ENCODE measurements at places on chromosomes 7 and 10. TPM values are rescaled to one million over a fixed set of nuclear protein-coding genes. Genes with fewer than 3 reads are reported as not detected.

GRCh38 chr10:62384447-62385081 is 10.4 kb downstream of the ZNF365 start:
- DNase-seq = no peak

DNA sequence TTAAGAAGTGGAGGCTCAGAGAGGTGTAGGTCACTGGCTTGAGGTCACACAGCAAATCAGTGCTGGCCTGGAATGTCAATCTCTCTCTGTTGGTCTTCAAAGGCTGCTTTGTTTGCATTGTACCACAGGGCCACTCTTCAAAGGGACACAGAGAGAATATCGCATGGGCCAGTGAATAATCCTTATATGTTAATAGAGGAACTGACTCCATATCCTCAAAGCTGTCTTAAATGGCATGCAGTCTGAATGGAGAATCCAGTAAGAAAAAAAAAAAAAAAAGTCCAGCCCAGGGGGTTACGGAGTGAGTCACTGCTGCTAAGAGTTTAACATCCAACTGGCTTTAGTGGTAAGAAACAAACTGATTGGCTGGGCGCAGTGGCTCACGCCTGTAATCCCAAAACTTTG is 54.1 kb downstream of the NRAP start:
- DNase-seq = no peak

- DNase-seq = no peak
These were observed 17.4 kb upstream of the TMEM236 start for GRCh38 chr10:17734432-17735080.

DNA sequence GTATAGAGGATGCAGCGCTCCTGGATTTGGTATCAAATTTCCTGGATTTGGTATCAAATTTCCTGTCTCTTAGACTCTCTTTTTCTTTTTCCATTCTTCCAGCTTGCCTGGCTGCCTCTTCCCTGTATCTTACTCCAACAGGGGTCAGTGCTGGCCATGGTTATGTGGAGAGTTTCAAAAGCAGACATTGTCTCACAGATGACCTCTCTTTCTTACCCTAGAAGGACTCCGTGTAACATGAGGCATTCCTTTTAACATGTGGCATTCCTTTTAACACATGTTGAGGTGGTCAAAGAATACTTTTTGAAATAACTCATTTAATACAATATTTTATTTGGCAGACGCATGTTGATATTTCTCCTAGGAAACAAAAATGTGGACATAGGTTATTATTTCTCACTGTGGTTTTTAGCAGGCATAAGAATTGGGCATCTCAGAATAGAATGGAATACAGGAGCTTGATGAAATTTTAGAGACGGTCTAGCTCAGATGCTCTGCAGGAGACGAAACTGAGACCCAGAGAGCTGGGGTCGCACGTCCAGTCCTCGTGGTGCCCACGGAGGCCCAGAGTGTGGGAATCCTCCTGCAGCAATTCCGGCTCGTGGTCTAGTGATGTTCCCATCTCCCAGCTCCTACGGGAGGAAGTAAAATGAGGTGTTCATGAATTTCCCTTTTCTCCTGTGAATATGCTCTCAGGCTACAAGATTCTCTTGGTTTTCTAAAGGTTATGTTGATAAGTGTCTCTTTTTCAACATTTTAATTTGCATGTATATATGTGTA is 59.6 kb upstream of the PITRM1 start:
- DNase-seq = no peak

- no peak for DNase-seq
These were observed 1.1 kb downstream of the TMEM178B start for GRCh38 chr7:141074997-141075396.

- no peak for DNase-seq
These were observed 28.9 kb upstream of the GPR146 start for GRCh38 chr7:1015196-1016121.

DNA sequence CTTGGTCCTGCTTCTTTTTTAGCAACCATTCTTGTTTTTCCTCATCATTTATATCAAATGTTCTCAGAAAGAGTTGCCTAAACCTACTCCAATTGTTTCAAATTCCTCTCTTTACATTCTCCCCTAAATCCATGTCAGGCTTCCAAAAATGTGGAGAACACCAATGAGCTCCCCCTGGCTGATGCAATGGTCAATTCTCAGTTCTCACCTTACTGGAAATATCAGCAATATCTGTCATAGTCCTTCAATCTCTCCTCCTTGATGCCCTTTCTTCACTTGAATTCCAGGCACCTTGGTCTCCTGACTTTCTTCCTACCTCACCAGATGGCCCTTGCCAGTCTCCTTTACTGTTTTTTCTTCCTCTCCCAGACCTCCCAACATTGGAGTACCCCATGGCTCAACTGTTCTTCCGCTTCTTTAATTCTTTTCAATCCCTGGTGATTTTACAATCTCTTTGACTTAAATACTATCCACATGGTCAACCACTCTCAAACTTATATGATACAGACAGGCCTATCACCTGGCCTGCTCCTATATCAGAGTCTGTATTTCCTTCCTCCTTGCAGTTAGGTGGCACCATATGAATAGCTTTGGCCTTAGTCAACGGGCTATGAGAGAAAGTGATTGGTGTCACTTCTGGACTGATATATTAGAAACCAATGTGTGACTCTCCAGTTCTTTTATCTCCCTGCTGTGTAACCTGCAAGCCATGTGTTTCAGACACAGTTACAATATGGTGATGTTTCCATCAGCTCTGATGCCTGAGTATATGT is 47.4 kb upstream of the CAV2 start:
- no peak for DNase-seq

GRCh38 chr10:109924967-109925620 is 1.8 kb upstream of the XPNPEP1 start:
- DNase-seq = no peak

DNA sequence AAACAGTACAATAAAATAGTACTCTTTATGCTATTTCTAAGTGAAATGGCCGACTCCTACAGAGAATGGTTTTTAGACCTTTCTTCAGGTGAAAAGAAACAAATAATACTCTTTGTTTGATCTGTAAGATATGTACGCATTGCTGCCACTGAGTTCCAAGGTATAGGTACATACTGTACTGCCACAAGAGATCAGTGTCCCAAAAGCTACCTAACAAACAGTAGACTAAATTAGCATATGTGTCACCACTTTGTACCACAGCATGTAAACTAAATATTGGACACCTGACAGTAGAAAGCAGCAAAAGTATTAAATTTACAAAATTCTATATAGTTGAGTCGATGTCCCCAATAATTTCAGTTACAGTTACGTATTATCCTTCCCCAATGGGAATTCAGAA is 14.4 kb downstream of the MTPN start:
- DNase-seq = no peak

DNA sequence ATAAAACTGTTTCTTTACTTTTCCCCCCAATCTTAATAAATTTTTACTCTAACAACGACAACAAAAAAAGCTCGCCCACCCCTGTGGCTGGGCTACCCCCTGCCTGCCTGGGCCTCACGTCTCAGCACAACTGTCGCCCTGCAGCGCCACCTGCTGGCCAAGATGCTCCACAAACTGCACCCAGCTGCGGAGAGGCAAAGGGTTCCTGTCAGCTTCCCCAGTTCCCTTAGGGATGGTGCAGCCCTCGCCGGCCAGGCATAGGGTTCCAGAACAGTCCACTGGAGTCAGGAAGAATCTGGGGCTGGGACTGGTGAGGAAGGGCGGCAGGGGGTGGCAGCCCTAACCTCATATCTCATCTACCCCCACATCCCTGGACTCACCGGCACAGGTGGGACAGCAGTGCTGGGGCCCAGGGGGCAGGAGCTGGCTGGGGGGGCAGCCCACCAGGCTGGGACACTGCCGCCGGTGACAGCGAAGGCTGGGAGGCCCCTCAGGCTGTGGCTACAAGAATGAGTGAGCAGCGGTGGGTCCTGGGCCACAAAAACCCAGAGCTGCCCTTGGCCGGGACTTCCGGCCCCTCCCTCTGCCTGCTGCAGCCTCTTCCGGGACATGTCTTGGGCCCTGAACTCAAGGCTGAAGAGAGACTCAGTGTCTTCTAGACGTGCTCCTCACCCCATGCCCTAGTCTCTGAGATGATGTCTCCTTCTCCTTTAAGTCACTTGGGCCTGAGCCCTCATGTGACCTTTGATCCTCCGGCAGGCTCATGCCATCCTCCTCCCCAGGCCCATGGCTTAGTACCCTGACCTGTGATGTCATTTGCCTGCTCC is 21.2 kb downstream of the ATP6V1F start:
- no peak for DNase-seq

- DNase-seq = no peak
These were observed 51.2 kb upstream of the STK17A start for GRCh38 chr7:43531700-43532099.

DNA sequence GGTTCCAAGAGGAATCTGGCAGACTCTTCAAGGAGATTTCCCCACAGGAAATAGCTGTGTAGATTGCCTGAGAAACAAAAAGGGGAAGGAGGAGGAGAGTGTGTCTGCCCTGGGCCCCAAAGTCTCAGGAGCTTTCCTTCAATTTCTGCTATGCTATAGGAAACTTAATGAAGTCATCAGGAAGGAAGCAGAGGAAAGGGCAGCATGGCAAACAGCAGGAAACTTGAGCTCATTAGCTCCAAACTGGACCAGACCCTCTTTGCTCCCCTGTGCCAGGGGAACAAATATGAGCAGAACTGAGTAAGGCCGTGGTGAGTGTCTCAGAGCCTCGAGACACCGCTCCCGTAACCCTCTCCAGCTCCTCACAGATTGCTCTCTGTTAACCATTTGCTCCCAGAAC is 4.8 kb upstream of the KCNIP2 start:
- peak; percentile 30 for DNase-seq

GRCh38 chr7:45524445-45524844 is 49.7 kb upstream of the ADCY1 start:
- no peak for DNase-seq

DNA sequence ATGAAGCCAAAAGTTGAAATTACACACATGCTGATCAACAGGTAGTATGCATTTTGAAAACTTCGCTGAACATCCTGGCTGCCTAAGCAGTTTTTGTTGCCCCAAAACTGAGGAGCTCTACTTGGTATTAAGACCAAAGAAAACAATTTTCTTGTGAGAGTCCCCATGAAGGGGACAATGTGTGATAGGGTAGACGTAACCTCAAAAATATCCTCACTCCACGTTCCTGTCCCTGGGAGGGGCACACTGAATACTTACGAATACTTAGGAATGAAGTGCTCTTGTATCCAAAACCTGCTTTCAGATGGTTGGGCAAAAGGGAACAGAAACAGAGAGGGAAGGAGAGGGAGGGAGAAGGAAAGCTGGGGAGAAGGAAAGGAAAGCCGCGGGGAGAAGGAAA is 24.7 kb downstream of the CCDC6 start:
- DNase-seq = no peak

DNA sequence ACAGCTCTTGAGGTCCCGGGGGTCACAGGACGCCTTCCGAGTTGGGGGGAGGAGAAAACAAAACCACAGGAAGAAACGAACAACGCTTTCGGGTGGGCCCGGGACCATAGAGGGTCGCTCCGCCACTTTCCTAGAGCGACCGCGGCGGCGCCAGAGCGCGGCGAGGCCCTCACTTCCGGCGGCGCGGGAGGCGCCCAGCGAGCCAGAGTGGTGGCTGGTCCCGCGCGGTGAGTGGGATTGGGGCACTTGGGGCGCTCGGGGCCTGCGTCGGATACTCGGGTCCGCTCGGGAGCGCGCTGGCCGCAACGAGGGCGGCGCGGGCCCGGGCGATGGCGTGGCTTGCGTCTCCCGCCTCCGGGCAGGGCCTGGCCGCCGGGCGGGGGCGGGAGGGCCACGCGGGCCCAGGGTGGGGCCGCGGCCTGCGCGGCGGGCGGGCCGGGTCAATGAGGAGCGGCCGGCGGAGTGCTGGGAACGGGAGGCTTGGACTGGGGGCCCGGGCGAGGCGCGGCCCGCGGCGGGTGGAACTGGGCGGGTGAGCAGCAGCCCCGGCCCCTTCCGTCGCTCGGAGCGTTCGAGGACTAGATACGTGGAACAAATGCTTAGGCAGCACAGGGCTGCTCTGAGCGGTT is at the start of gene ZNF22:
ZNF22 (plus strand) TSS at position 172 of the 629 bp plus-strand sequence. CDS start 2,446 bp downstream, outside the sequence.
- no peak for DNase-seq

- no peak for DNase-seq
These were observed 27.9 kb upstream of the PPP2R2D start for GRCh38 chr10:131872827-131873375.

GRCh38 chr10:89371079-89371478 is 6.8 kb upstream of the IFIT1B start:
- DNase-seq = no peak

GRCh38 chr10:52551046-52551445 is 221.5 kb downstream of the MBL2 start:
- no peak for DNase-seq

DNA sequence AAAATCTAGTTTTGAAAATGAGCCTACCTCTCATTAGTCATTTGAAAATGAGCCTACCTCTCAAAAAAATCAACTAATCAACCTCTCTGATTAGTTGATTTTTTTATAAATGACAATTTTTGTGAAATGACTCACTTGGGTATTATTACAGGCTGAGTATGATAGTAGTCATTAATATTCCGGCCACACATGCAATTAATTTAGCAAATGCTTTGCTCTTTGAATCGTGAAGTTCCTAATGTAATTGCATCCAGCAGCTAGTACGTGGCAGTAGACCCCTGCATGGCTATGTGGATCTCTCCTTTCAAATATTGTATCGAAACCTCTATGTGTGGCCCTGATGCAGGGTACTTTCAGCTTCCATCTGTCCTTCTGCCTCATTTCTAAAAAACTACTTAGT is 245.9 kb upstream of the PHYHIPL start:
- DNase-seq = no peak

GRCh38 chr10:34184939-34185386 is 630.1 kb downstream of the PARD3 start:
- peak; percentile 7 for DNase-seq

GBX1 gene
- not detected for total RNA-seq

GSTO2 gene
- total RNA-seq = 0.25 TPM

PHYHIPL gene
- total RNA-seq = not detected

ZNF282 gene
- total RNA-seq = 30.5 TPM

ADCY1 gene
- 0.26 TPM for total RNA-seq

TRIM56 gene
- 28.8 TPM for total RNA-seq

STEAP1B gene
- 53.2 TPM for total RNA-seq

TDRD1 gene
- total RNA-seq = not detected

SPDYE5 gene
- not detected for total RNA-seq

WNT16 gene
- total RNA-seq = not detected

CNPY4 gene
- total RNA-seq = 51.5 TPM

All from pulmonary artery endothelial cell (primary cell).